ENCODE measurements at places on chromosomes 16 and 17.

GRCh38 chr17:30924341-30924740, 2.6 kb downstream of the ADAP2 start:
- DNase-seq: no peak

DNA sequence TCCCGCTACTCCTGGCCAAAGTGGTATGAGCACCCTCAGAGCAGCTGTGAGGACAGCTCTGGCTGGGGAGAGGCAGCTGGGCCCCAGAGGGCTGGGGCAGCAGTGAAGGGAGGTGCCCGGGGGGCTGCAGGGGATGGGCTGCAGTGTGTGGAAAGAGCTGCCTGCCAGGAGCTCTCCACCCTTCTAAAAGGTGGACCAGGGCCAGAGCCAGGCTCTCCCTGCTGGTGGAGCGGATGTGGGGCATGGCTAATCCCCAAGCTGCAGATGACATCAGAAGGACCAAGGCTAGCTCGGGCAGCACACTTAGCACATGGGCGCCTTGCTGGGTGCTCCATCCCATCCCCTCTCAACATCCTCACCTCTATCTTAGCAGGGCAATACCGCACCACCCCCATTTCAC, 103.1 kb downstream of the SDK2 start:
- no peak for DNase-seq

DNA sequence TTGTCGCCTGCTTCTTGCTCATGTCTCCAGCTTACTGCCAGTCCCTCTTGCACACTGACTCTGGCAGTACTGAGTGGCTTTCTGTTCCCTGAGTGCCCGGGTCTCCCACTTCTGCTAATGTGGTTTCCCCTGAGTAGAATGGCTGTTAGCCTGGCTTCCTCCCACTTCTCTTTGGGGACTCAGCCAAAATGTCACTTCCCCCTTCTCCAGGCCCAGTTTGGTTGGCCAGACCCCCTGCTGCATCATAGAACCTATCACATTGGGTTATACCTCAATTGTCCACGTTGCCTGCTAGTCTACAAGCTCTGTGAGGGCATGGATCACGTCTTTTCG, 304.4 kb downstream of the HS3ST3B1 start:
- no peak for DNase-seq

- no peak for DNase-seq
Observed at GRCh38 chr16:2428784-2429033, 538 bp upstream of the CCNF start.

GRCh38 chr17:81572563-81573168, 20.5 kb upstream of the FAAP100 start:
- no peak for DNase-seq

- no peak for DNase-seq
Observed at GRCh38 chr16:54651440-54652195, 279.0 kb upstream of the IRX5 start.

- DNase-seq: no peak
Observed at GRCh38 chr16:57147381-57148221, 38.2 kb downstream of the PSME3IP1 start.

DNA sequence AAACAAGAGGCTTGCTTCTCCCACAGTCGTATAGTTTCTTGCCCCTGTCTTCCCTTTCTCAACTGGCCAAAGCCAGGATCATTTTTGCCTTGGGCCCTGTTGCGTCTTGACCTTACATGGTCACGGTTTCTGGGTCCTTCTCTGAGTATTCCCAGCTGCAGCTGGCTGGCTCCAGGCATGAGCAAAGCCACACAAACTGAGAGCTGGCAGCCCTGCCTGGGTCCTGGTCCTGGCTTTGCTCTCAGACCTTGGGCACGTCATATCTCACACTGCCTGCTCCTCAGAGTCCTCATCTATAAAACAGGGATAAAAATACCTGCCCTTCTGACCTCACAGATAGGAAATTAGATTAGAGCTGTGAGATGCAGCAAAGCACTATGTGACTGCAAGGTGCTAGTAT, 277.6 kb downstream of the CBLN1 start:
- DNase-seq: no peak

GRCh38 chr16:30166202-30166902, 17.1 kb upstream of the CORO1A start:
- DNase-seq: no peak

- DNase-seq: no peak
Observed at GRCh38 chr17:74568106-74568873, 981 bp upstream of the CD300H start.

- no peak for DNase-seq
Observed at GRCh38 chr17:42895185-42895555, 5.4 kb upstream of the G6PC1 start.

DNA sequence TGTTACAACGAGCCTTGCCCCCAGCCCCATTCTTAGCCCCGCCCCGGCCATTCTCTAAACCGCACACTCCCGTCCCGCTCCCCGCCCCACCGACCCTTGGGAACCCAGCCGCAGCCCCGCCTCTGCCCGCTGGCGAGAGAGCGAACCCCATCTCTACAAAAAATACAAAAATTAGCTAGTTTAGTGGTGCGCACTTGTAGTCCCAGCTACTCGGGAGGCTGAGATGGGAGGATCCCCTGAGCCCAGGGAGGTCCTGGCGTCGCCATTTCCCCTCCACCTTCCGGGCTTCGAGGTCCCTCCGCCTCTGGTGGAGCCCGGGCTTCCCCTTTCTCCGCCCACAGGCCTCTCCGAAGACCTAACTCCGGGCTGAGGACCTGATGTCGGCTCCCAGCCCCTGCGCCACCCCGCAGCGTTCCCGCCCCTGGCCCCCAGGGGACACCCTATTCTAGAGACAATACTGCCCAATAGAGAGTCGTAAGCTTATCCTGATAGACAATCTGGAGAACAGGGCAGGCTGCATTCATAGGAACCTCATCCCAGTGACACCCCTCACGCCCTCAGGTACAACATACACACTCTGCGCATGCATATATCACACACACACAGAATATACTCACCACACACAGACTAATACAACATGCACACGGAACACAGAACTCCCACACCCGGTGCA, 480 bp upstream of the PROCA1 start:
- peak; percentile 73 for DNase-seq

DNA sequence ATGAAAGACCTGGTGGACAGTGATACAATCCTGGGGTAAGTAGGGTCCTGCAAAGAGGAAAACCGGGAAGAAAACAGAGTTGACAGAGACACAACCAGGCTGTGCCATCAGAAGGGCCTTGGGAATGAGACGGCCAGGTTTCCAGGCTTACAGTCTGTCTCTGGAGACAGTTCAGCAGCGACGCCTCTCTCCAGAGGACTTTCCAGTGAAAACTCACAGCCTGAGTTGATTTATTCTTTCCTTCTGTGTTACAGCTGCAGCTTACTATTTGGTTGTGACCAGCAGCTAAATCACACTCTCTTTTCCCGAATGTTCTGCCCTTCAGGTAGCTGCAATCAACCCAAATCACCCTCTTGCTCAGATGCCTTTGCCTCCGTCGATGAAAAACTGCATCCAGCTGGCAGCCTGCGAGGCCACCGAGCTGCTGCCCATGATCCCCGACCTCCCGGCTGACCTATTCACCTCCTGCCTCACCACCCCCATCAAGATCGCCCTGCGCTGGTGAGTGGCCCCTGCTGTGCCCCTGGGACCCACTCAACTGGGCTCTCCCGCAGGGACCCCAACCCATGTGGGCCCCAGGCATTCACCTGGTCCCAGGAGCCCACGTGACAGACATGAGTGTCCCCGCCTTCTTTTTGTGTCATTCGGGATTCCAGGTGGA, 209.2 kb downstream of the RPTOR start:
- no peak for DNase-seq

- DNase-seq: no peak
Observed at GRCh38 chr16:52963212-52963854, 89.4 kb downstream of the CHD9NB start.

DNA sequence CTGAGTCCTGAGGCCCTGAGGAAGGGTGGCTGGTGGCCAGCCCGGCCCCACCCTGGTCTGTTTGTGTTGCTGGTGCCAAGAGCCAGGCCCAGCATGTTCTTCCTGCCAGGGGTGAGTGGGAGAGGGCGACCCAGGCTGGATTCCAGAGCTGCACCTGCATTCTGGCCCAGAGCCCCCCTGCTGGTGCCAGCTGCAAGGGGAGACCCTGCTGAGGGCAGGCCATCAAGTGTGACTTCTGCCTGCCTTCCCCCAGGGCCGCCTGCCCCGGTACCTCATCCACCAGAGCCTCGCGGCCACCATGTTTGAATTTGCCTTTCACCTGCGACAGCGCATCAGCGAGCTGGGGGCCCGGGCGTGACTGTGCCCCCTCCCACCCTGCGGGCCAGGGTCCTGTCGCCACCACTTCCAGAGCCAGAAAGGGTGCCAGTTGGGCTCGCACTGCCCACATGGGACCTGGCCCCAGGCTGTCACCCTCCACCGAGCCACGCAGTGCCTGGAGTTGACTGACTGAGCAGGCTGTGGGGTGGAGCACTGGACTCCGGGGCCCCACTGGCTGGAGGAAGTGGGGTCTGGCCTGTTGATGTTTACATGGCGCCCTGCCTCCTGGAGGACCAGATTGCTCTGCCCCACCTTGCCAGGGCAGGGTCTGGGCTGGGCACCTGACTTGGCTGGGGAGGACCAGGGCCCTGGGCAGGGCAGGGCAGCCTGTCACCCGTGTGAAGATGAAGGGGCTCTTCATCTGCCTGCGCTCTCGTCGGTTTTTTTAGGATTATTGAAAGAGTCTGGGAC, 2.4 kb upstream of the TCAP start:
- no peak for DNase-seq

- DNase-seq: peak; percentile 98
Observed at GRCh38 chr17:21284319-21285163, at the start of gene MAP2K3. Gene MAP2K3 (plus strand): TSS chr17:21284711. CDS start chr17:21284921, 210 bp downstream.

DNA sequence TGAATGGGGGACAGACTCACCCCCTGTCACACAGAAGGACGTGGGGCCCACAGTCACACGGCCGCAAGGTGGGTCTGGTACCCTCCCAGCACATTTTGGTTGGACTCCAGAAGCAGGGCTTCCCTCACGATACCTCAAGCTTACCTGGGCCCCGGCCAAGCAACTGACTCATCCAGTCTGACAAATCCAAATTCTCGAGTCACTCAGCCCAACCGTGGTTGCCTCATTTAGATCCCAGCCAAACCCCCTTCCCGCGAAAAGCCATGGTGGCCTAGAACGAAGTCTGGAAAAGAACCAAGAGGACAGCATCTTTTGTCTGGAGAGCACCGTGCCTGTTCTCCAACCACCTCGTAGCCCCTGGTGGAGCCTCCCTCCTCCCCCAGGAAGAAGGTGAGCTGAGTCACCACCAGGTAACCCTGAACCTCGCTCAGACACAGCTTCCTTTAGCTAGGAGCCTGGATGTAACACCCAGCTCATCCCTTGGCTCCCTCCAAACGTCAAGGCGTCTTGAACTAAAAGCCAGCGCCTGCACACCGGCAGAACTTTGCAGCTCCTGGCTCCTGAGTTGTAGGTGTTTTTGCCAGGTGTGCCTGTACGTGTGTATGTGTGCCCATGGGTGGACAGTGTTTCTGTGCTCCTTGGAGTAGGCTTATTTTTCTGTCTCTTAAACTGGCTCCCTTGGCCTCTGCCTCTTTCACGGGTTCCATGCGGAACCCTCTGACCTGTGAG, 78.9 kb downstream of the CMIP start:
- no peak for DNase-seq

DNA sequence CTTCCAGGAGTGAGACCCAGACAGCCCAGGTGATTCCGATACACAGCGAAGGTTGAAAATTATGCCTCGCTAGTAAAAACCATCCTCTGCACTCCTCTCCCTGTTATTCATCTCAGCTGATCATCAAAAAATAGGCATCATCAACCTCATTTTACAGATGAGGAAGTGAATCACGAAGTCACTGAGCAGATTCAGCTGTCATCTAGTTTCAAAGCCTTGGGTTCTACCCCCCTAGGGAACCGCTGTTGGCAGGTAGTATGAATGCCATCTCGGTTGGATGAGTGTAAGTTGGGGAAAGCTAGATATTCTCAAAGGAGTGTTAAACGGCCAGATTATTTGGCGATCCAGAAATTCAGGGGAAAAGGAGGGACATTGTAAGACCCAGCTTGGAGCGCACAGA, 2.0 kb downstream of the CRYM start:
- no peak for DNase-seq

GRCh38 chr17:36089888-36090836, at the start of gene CCL3:
Gene CCL3 (minus strand): TSS chr17:36090143. CDS start chr17:36090058, 85 bp downstream.
- peak; percentile 56 for DNase-seq

DNA sequence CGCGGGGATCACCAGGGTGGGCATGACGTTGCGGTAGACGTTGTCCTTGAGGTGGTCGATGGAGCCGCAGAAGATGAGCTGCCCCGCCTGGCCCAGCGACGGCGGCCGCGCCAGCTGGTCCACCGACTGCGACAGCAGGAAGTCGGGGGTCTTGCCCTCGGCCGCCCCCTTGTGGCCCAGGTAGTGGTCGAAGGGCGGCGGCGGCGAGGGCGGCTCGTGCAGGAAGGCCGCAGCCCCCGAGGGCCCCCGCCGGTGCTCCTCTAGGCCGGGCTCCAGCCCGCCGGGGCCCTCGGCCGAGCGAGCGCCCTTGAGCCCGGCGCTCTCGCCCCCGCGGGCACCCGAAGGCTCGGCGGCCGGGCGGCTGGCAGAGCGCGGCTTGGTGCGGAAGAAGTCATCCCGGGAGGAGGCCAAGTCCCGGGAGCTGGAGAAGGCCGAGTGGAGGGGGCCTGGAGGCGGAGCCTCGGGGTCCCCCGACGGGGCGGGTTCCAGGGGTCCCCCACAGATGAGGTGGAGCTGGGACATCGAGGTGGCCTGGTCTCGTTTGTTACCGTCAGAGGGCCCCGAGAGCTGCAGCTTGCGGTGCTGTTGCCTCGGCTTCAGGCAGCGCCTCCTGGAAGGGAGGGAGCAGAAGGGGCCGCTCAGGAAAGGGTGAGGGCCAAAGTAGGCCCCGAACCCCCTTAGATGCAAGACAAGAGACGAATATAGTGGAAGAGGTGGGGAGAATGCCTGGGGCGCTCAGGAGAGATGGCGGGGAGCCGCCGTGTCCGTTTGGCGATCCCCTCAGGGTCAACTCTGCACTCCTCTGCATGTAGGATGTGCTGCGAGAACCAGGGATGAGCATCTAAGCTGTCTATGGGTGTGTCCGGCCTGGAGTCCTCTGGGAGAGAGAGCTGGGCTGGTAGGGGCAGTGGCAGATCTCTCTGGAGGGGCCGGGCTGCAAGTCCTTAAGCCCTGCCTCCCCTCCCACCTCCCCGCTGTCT, 8.8 kb downstream of the FAM171A2 start:
- DNase-seq: peak; percentile 24

DNA sequence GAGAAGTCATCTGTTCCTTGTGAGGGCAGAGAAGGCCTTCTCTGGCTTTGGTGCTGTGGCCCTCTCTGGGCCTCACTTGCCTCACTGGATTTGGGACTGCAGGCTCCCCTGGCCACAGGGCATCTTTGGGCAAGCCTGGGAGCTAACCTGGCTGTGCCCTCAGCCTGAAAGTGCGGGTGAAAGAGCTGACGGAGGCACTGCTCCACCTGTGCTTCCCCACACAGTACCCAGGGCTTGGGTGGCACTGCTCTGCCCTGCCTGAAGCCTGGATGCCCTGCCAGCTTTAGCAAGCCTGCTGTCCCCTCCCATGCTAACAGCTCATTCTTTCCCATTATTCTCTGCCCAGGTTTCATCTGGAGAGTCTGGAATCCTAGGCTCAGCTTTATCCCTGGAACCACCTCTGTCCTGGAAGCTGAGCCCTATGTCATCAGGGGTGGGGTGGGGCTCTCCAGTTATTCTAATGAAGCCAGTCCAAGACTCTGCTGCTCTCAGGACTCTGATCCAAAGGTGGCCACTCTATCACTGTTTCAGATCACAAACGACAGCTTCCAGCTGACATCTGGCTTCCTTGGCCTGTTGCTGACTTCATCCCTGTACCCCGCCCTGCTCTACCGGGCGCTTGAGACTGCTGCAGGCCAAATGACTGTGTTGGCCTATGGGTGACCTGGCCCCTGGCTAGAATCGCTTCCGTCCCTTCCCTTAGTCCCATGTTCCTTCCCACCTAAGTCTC, 29.3 kb downstream of the HIC1 start:
- DNase-seq: no peak

GRCh38 chr17:8176998-8177731, 985 bp upstream of the TMEM107 start:
- DNase-seq: no peak
